ENCODE measurements at places on chromosomes 7 and 10.

GRCh38 chr10:128539510-128540127, 413.4 kb upstream of the MKI67 start:
- no peak for DNase-seq

- peak; percentile 51 for DNase-seq
Observed at GRCh38 chr10:48400129-48400849, 93.8 kb downstream of the MAPK8 start.

- no peak for DNase-seq
Observed at GRCh38 chr7:155227788-155228458, 69.8 kb upstream of the INSIG1 start.

GRCh38 chr7:104137971-104138370, 69.8 kb downstream of the ORC5 start:
- peak; percentile 50 for DNase-seq

DNA sequence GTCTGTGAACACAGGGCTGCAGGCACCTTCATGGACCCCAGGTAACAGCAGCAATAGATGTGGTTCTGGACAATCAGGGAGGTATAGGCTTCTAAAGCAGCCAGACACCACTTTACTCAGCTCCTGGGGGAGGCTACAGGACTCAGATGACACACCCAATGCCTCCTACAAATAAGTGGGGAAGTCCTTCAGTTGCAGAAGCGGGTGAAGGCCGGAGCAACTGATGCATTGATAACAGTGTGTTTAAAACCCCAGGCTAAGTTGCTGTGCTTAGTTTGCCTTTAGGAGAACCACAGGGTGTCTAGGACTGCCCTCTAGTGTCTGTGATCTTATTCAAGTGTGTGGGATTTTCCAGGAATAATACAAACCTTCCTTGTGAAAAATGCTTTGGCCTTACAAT, 5.9 kb upstream of the ITGA8 start:
- DNase-seq: peak; percentile 65

- DNase-seq: peak; percentile 25
Observed at GRCh38 chr7:124856299-124856888, 73.2 kb downstream of the POT1 start.

GRCh38 chr10:48533540-48533939, 71.3 kb downstream of the ARHGAP22 start:
- DNase-seq: no peak

Measured in fibroblast of skin of abdomen (primary cell).